ENCODE measurements at places on chromosomes 2 and 18.
A peak's percentile ranks its signal among the peaks of the same experiment; 100 is the strongest.

DNA sequence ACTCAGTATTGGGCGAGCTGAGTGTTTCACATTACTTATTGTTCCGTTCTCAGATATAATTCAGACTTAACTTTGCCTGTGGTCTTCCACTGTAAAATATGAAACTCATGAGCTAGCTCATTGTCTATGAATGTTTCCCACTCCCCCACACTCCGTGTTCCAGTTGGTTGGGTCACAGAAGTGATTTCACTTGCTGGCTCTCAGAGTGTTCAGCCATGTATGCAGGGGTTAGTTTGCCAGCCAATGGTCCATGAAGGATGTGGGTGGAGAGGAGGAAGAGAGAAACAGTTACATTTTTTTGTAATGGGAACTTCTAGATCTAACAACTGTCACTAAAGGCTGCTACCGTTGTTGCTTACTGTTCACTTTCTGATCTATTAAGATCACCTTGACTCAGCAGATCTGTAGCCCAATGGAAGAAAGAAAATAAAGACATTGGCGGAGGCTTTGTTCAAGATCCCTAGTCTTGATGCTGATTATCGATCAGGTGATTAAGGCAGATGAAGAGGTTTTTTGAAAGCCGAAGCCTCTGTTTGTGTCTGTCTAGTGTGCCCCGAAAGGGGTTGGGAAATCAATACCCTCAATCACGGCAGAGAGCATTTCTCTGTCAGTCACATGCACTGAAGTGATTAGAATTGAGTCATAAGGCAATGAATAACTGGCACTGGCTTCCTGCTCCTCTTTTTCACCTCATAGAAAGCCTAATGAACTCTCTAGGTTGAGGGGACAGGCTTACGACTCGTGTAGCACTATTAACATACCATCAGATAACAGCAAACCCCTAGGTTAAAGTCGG is 279.7 kb upstream of the FIGN start:
- no peak for DNase-seq

- no peak for DNase-seq
Observed at GRCh38 chr18:48010264-48010663, 79.8 kb upstream of the SMAD2 start.

GRCh38 chr2:233819884-233820773 is 34.2 kb downstream of the HJURP start:
- DNase-seq: no peak

DNA sequence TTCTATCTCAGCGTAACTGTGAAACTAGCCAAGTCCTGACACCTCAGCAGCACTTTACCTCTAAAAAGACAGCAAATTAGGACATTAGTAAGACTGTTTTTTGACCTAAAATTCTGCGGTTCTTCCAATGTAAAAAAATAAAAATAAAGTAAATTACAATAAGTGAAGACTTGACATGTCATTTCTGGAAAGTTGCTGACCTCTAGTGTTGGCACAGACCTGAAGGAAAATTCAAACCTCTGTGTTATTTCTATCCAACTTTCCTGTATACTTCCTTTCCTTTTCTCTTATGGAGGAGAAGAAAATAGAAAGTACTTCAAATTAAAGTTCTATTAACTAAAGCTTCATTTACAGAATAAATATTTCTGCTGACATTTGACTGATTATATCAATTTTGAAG is 110.6 kb downstream of the TMEM182 start:
- peak; percentile 0 for DNase-seq

GRCh38 chr2:233832414-233832813 is 21.9 kb downstream of the HJURP start:
- DNase-seq: peak; percentile 41

Measured in ELR (cell line).